ENCODE measurements at places on chromosomes 12 and 14.

DNA sequence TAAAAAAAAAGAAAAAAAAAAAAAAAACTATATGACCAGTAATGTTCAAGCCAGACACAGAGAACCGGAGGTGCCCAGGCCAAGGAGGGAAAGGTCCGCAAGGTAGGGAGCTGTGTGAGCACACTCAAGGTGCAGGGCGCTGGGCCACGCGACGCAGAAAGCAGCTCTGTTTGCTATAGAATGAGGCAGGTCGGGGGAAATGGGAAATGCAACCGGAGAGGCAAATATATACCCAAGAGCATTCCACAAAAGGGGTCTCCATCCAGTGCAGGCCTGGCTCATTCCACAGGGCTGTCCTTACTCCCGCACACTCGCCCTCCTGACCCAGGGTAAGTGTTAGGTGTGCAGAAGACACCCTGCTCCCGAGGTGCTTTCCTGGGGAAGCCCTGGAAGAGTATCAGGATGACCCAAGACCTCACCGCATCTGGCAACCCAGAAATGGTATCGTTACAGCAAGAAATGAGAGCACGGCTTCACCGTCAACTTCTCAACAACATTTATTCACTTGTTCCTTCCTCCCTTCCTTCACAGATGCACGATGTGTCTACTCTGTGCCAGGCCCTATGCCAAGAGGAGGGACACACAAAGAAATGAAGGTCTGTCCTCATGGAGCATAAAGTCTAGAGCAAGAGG is 86.4 kb downstream of the BCL11B start:
- DNase-seq = no peak

- no peak for DNase-seq
These were observed 252.6 kb downstream of the FOXN3 start for GRCh38 chr14:89164168-89165073.

DNA sequence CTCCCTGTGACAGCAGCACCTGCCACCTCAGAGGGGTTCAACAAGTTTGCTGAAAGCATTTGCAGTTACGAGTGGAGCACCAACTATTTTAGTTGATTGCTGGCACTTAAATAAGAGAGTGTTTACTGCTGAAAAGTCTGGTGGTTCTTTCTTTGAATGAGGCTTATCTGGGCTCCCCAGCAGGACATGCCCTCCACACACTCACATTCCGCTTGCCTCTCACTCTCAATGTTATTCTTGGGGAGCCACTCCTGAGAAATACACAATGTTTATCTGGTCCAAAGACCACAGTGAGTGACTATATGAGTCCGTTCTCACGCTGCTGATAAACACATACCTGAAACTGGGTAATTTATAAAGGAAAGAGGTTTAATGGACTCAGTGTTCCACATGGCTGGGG is 31.9 kb downstream of the NT5DC3 start:
- DNase-seq = no peak

- no peak for DNase-seq
These were observed 41.9 kb downstream of the PSMA6 start for GRCh38 chr14:35333797-35334743.

- DNase-seq = no peak
These were observed 57.7 kb downstream of the RPAP3 start for GRCh38 chr12:47648056-47648579.

DNA sequence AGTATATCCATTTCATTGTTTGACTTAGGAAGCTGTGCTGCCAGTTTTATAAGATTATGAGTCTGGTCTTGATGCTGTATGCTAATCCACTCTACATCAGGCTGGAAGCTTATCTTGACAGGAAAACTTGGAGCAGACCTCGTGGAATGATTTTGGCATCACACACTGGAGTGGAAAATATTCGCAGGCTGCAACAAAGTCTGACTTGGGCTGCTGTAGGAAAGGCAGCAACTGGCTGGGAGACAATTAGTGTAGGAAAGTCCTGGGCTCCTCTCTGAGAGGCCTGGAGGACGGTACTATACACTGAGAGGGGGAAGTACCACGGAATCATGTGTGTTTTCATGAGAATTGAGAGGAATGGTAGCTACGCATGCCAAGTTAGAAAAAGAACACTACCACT is 383.7 kb downstream of the ETNK1 start:
- no peak for DNase-seq

DNA sequence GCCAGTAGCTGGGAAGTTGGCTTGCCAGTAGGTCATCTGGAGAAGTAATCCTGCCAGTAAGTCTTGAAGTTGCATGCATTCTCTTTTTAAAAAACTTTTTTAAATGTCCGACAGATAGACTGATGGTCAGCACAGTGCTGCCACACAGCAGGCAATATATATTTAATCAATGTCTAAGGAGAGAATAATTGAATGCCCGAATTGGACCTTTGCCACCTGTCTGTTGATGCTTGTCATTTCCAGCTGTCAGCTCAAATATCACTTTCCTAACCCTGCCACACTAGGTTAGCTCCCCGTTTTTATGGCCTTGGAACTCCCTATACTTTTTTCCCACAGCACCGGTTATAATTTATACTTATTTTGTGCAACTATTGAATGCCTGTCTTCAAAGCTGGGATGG is 2.1 kb upstream of the SLC15A4 start:
- DNase-seq = no peak

GRCh38 chr12:68416826-68417225 is 84.7 kb upstream of the MDM1 start:
- no peak for DNase-seq

- DNase-seq = no peak
These were observed 16.2 kb upstream of the VSX2 start for GRCh38 chr14:74223016-74223415.

DNA sequence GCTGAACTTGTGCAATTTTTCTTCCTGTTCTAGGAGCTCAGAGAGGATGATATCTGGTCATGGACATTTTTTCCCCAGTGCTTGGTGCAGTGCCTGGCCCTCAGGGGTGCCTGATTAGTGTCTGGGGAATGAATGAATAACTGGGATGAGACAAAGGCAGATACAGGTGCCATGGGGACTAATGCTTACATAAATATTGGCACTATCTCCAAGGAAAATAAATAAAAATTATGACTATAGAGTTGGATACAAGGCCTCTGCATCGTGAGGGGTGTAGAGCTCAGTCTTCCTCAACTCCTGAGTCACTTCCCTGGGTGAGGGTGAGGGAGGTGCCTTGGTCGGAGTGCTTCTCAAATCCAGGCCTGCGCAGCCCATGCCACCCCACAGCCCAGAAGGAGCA is 188.6 kb downstream of the KCNA5 start:
- no peak for DNase-seq

DNA sequence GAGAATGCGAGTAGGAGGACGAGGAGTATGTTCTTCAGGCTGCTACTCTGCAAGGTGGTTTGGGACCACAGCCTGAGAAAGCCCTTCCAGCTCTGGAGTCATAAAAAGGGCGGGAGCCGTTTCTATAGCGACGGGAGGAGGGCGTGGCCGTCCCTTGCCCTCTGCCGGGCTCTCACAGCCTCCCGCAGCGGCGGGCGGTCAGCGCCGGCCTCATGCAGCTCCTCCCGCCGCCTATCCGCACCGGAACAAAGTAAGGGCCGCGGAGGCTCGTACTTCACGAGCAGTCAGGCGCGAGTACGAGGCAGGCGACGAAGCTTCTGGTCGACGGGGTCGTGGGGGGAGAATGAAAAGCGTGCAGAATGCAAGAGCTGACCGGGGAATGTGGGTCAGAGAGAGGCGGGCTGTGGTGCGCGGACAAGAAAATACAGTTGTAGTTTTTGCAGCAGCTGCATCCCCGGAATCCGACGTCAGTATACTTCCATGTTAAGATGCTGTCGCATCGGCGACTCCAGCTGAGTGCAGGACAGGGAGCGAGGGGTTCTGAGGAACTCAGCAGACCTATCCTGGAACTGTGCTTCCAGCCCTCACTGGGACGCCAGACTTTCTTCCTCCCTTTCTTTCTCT is at the start of gene DYRK4:
DYRK4 (plus strand) TSS at position 175 of the 624 bp plus-strand sequence; CDS start at position 213, 38 bp downstream.
- no peak for DNase-seq

- DNase-seq = no peak
These were observed 50.1 kb downstream of the ANAPC7 start for GRCh38 chr12:110353211-110353965.

- no peak for DNase-seq
These were observed 8.6 kb downstream of the CIPC start for GRCh38 chr14:77106666-77107065.

GRCh38 chr12:88717188-88717587 is 136.9 kb upstream of the KITLG start:
- DNase-seq = no peak

GRCh38 chr14:76045773-76046172 is 60.2 kb downstream of the IFT43 start:
- no peak for DNase-seq

DNA sequence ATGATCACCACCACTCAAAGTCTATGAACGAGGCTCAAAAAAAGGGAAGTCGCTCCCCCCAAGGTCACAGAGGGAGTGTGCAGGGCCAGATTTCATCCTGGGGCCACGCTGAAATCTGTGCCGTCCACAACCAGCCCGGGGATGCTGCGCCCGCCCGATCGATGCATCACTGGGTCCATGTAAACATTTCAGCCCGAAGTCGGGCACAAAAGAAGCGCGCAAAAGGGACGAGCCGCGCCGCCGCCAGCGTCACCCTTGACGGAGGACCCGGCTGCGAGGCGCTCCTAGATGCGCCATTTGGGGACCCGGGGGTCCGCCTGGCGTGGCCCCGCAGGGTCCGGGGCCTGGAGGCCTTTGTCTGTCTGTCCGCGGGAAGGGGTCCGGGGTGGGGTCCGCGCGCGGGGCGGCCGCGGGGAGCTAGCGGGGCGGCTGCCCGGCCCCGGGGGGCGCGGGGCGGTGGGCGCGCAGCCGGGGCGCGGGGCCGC is 503 bp downstream of the FBXO21 start:
- peak; percentile 22 for DNase-seq

DNA sequence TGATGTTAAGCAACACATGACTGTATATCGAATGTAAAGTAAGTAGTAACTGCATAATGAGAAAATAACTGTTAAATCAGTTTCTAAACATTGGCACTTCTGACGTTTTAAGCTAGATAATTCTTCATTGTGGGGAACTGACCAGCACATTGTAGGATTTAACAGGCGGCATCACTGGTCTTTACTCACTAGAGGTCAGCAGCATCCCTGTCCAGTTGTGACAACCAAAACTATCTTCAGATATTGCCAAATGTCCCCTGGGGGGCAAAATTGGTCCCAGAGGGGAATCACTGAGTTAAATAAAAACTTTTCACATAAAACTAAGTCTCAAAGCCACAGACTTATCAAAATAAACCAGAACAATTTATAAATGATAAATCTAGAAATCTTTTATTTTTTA is 65.3 kb downstream of the BLTP3B start:
- no peak for DNase-seq

GRCh38 chr12:15372352-15372751 is 50.0 kb downstream of the PTPRO start:
- DNase-seq = no peak

- no peak for DNase-seq
These were observed 17.4 kb downstream of the SIX1 start for GRCh38 chr14:60631842-60632241.

DNA sequence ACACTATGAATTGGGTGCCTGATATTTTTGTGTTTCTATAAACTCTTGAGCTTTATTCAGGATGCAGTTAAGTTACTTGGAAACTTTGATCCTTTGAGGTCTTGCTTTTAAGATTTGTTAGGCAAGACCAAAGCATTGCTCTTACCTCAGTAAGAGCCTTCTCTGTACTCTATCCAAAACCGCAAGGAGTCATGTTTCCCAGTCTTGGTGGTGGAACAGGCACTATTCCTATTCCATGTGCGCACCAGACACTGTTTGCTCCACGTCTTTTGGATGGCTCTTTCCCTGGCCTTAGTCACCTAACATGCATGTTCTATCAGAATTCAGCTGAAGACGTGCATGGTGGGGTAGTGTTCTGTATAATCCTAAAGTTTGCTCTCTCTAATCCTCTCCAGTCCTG is 23.5 kb downstream of the CSRP2 start:
- no peak for DNase-seq

DNA sequence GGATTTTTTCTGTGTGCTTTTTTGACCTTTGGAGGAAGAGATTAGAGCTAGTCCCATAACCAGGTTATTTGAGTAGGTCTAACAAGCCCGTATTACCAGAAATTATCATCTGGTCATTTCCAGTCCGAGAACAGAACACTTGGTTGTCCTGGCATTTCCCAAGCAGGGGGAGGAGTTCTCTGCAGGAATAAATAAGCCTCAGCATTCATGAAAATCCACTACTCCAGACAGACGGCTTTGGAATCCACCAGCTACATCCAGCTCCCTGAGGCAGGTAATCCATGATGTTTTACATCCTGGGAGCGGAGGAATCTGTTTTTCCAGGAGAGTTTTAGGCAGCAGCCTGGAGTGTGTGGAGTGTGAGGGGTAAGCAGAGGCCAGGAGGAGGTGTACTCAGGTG is at the start of gene SERPINA3:
SERPINA3 (plus strand) TSS at position 218 of the 400 bp plus-strand sequence. CDS start 2,051 bp downstream, outside the sequence.
- no peak for DNase-seq
